ENCODE measurements at places on chromosomes 1 and 21.

DNA sequence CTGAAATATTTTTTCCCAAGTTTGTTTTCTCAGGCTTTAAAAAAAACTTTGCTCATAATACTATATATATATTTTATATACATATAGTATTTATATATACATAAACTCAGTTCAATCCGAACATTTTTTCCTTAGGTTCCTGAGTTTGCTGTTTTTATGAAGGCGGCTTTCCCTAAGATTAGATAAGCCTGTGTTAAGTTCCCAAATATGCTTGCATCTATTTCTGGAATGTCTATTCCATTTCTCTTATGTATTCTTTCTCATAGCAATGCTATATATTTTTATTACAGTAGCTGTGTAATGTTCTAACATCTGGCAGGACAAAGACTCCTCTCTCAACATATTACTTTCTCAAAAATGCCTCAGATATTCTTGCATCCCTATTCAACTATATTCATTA, 45.9 kb downstream of the ADSS2 start:
- DNase-seq, result no peak

- no peak for DNase-seq
Measured at GRCh38 chr1:168470901-168471431, 72.8 kb downstream of the XCL2 start.

DNA sequence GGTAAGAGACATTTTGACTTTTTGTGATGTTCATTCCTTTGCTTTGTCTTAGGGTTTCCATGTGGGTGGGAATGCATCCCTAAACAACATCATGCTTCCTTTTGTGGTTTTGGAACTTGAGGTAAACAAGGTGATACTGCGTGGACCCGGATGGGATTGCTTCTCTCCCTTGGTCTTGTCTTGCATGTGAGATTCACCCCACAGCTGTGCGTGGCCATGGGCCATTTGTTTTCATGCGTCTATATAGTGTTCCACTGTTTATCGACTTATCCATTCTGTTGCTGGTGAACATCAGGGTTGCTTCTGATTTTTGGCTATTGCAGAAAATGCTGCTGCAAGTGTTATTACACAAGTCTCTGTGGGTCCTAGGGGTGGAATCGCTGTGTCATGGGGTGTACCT, 21.1 kb downstream of the CRYAA start:
- DNase-seq, result no peak

DNA sequence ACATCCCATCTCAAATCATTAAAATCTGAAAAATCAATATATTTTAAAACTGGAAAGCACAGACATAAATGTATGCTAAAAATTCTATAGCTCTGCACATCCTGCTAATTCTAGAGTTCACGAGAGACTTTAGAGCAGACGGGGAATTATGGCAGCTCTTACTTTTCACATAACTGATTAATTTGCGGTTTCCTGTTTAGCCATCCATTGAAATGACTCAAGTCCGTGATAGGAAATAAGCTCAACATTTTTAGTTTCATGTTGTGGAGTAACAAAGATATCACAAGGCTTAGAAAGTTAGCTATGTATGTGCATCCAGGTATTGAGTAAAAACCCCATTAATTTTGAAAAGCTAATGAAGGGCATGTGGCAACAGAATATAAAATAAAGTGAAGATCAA, 123.2 kb downstream of the SMYD2 start:
- DNase-seq, result no peak

DNA sequence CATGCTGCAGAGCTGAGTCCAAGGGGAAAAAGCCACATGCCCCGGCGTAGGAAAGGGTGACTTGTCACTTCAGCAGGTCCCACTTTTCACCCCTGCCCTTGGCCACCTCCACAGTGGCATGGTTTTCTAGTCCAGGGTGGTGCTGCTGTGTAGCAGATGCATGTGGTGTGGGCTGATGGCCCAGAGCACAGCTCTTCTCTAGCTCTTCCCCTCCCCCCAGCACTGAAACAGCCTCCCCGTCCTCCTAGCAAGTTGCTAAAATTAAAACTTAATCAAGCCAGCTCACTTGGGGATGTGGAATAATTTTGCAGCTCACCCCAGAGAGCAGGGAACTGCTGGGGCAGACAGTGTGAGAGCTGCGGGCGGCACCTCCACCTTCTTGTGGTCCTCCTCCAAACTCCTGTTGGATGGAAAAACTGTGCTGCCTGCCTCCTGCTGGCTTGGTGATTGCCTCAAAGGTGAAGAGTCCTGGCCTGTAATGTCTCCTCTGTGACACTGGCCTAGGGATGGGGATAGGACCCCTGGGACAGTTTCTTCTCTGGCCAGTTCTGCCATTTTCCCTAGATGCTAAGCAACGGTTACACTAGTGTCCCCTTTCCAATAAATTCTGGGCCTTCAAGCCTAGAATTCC, 91.6 kb downstream of the RNF220 start:
- no peak for DNase-seq

- no peak for DNase-seq
Measured at GRCh38 chr1:207904391-207904790, 6.5 kb downstream of the CD34 start.

DNA sequence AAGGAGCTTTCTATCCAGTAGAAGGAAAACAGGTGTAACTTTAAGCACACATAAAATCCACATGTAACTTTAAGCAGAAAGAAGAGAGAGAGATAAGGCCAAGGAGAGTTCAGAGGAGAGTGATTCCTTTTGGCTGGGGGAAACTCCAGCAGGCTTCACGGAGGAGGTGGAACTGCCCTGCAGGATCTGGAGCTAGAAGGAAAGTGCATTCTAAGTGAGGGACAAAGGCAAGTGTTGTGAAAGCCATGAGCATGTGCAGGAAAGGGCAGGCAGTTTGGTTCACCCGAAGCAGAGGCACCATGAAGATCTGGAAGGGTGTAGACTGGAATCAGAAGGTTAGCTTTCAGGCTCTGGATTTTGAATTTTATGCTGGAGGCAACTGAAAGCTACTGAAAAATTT, 46.3 kb downstream of the GADD45A start:
- DNase-seq, result no peak

- DNase-seq, result no peak
Measured at GRCh38 chr1:239939602-239940001, 152.1 kb upstream of the FMN2 start.

GRCh38 chr1:241849345-241849695, 1.3 kb downstream of the EXO1 start:
- no peak for DNase-seq

DNA sequence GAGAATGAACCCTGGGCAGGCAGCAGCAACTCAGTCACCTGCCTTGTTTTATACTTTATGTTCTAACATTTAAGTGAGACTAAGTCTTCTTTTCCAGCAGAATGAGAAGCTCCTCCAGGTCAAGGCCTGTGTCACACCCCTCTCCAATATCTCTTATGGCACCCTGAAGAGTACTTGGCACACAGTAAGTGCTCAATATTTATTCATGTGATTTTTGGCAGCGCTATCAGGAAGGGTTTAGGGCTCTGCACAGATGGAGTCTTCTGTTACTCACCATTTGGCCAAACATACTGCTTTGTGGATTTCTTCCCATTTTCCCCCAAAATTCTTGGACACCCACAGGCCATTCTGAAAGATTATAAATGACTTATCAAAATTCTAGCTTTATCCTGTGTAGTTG, 43.8 kb upstream of the MYBPHL start:
- no peak for DNase-seq

DNA sequence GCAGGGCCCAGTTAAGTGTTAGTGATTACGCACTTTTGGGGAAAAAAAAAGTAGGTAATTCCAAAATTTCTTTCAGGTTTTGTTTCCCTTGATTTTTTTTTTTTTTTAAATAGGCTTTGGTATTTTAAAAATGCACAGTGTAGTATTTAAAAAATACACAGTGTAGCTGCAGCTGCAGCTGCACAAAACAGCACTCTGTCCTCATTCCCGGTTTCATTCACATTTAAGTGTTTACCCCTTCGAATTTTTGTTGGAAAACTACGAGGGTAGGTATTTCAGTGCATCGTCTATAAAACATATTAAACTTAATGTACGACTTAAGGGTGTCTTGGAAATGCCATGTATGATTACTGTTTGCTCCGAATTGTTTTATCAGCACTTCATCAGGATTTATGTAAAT, 3.4 kb downstream of the NEK7 start:
- DNase-seq, result no peak

DNA sequence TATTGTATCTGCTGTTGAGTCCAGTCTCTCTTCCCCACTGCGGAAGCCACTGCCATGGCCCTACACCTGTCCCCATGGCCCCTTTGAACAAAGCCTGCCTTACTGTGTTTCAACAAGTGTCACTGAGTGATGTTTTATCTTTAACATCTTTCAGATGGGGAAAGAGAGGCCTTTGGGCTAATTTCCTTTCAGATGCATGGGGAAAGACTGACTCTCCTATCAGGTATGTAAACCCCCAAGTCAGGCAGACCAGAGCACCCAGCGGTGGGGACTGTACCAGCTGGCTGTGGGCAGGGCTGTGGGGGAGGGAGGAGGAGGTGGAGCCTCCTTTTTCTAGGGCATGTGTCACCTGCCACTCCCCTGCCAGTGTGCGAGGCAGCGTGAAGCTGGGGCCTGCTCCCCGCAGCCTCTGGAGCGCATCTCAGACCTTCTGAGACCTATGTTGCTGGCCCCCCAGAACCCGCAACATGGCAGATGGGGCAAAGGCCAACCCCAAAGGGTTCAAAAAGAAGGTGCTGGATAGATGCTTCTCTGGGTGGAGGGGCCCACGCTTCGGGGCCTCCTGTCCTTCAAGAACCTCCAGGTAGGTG, at the start of gene PLA2G2F:
Gene PLA2G2F (plus strand): TSS at position 363 of the 590 bp plus-strand sequence. CDS start 105 bp downstream, at position 468.
- DNase-seq, result no peak

DNA sequence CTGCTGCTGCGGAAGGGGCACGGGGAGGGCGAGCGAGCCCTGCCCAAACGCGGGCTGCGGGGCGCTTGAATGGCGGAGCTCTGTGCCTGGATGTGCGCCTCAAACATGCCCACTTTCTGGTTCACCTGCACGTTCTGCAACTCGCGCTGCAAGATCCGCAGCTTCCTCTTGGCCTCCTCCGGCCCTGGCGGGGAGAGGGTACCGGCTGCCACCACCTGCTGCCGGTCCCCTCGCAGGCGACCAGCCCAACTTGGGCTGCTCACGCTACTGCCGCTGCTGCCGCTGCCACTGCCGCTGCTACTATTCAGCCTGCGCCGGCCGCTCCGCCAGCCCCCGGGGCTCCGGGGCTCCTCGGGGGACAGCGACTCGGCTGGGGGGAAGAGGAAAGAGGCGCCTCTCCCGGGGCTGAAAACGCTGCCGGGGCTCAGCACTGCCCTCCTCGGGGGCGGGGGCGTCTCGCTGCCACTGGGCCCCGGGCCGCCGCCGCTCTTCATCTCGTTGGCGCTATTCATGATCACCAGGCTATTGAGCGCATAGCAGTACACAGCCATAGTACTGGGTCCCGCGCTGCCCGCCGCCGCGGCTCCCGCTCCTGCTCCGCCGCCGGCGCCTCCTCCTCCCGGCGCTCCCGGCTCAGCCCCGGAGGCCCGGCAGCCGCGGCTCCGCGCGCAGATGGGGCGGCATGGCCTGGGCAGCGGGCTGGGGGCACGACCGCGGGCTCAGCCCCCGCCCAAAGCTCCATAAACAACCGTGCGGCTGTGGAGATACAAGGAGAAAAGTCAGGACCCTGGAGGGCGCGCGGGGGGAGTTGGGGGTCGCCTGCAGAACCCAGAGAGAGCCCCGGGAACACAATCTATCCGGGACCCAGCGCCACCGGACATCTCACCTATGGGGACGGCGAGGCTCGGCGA, 1.9 kb downstream of the ITPKB start:
- no peak for DNase-seq

GRCh38 chr1:78958711-78959110, 47.8 kb downstream of the ADGRL4 start:
- no peak for DNase-seq

GRCh38 chr21:35244514-35244913, 195.4 kb upstream of the RUNX1 start:
- DNase-seq, result no peak

- no peak for DNase-seq
Measured at GRCh38 chr1:205783904-205784303, 8.6 kb upstream of the RAB29 start.

DNA sequence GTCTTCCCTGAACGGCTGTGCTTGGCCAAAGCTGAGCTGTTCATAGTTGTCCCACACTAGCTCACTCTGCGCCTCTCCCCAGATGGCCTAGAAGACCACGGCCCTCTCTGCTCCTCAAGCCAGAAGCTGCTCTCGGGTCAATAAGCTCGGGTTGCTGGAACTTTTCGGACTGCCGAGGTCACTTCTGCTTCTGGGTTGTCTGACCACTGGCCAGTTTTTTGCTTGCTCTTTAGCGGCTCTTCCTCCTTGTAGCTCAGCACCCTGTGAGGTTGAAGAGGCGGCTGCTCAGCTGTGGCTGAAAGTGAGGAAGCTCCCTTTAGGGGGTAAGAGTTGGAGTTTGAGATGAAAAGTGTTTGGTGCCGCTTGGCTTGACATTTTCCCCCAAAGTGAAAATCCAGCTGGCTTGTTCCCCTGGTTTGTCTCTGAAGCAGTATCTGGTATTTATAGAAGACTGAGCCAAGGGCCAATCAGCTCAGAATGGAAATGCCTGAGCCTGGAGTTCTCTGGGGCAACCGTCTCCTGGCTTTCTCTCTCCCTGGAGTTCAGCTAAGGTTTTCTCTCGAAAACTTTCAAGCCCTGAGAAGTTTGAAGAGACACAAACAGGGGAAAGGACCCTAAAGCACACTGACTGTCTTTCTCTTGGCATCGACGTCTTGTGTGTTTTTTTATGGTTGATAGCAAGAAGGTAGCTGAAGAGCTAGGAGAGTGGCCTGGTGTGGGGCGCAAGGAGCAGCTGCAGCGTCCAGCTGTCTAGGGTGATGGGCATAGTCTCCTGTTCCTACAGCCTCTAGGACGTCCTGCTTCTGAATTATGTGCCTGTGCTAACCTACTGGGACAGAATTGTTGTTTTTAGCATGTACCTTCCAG, 72.0 kb downstream of the SYT6 start:
- DNase-seq, result no peak

- no peak for DNase-seq
Measured at GRCh38 chr1:60558236-60558635, 484.7 kb upstream of the C1orf87 start.

- no peak for DNase-seq
Measured at GRCh38 chr1:231612393-231613089, 14.0 kb upstream of the DISC1 start.

DNA sequence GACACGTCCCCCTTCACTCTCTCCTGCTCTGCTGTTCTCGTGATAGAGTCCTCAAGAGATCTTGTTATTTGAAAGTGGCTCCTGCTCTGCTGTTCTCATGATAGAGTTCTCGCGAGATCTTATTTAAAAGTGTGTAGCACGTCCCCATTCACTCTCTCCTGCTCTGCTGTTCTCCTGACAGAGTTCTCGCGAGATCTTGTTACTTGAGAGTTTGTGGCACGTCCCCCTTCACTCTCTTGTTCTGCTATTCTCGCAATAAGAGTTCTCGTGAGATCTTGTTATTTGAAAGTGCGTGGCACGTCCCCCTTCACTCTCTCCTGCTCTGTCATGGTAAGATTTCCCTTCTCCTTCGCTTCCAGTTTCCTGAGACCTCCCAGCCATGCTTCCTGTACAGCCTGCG, 47.9 kb downstream of the SMYD3 start:
- DNase-seq, result no peak

Measured in activated CD8-positive, alpha-beta memory T cell treated with anti-CD3 and anti-CD28 coated beads for 4 hours (primary cell).